Adipocyte (in vitro differentiated cells): ENCODE measurements at places on chromosomes 3 and 15.

DNA sequence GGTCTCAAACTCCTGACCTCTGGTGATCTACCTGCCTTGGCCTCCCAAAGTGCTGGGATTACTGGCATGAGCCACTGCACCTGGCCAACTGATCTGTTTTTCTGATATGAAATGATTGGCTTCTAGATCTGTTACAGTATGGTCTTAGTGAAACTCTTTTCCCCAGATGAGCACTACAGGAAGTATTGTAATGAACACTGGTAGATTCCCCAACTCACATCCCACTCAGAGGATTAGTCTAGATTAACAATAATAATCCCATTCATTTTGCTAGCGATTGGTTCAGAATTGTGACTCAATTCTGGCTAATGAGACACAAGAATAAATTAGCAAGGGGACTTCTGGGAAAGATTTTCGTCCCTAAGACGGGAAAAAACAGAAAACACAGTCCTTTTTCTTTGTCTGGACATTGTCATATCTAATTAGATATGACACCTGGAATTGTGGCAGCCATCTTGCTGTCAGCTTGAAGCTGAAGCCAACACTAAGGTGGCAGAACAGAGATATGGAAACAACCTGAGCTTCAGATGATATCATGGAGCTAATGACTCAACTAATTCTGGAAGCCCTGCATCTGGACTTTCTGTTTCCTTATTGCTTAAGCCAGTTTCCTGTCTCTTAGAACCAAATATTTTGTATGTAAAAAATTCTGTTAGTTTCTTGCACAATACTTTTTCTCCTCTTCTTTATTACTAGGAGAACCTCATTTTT is 17.4 kb upstream of the NPTN start:
- peak; percentile 90 for DNase-seq

DNA sequence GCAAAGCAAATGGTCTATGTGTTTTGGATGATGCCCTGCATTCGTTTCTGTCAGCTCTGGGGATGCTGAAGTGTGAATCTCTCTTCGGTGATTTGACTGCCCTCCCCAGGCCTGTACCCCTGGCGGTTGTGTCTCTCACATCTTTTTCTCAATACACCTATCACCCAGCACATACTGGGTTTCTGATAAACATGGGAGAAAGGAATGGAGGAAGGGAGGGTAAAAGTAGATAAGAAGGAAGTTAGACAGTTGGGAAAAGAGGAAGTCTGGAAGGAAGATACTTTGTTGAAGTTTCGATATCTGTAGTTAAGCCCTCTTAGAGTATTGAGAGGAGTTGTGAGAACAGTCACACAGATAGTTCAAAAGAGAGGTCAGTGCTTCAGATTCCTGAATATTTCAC is 35.8 kb upstream of the LRTM1 start:
- DNase-seq, result no peak

GRCh38 chr3:31370681-31371080 is 162.0 kb upstream of the STT3B start:
- no peak for DNase-seq

DNA sequence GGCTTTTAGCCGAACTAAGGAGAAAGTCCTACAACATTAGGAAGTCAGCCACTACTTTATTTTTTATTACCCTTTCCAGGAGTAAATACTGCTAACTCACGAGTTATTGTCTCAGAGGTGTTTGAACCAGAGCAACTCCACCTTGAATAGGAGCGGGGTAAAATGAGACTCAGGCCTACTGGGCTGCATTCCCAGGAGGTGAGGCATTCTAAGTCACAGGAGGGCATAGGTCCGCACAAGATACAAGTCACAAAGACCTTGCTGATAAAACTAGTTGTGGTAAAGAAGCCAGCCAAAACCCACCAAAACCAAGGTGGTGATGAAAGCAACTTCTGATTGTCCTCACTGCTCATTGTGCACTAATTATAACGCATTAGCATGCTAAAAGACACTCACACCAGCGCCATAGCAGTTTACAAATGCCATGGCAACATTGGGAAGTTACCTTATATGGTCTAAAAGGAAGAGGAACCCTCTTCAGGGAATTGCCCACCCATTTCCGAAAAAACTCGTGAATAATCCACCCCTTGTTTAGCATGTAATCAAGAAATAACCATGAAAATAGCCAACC is 555.9 kb downstream of the IGSF11 start:
- no peak for DNase-seq

DNA sequence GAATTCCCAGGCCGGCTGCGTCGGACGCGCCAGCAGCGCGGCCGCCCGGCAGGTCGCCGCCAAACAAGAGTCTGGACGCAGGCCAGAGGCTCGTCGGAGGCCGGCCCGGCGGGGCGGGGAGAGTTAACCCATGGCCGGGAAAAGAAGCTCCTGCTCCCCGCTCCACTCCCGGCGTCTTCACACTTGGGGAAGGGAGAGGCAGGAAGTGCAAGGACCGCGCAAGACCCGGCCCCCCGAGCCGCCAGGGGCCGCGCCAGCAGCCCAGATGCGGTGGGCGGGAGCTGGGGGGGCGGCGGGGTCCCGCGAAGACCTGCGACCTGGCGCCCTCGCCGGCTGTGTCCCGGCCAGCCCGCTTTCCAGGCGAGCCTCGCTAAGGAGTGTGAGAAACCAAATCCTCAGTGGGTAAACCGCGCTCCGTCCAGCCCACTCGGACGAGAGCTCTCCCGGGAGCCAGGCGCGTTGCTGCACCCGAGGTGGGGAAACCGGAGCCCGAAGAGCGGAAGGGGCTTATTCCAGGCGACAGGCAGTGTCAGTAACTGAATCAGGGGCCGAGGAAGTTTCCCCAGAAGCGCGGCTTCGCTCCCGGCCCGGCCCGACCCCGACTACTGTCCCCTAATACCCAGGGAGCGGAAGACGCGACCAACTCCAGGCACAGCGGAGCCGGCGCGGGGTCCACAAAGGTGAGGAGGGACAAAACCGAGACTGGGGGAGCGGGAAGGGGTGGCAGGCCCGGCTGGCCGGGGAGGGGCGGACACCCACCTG is 721 bp downstream of the ADAMTS7 start:
- DNase-seq, result peak; percentile 73

DNA sequence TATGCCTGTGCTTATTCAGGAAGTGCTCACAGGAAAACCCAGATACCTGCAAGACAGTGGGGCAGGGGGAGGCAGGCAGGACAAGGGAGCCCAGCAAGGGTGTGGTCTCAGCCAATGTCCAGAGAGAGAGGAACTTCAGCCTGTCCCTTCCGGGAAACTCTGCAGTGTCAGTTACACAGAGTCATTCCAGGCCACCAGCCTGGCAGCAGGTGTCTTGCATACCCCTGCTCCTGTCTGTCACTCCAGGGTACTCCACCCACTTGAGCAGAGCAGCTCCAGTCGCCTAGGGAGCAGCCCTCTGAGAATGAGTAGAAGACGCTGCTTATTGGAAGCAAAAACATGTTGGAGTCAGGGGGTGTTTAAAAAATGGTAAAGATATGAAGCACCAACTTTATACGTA is 431.2 kb upstream of the RGMA start:
- DNase-seq, result no peak

- DNase-seq, result peak; percentile 29
Observed at GRCh38 chr15:59662260-59662659, 4.9 kb upstream of the GTF2A2 start.

DNA sequence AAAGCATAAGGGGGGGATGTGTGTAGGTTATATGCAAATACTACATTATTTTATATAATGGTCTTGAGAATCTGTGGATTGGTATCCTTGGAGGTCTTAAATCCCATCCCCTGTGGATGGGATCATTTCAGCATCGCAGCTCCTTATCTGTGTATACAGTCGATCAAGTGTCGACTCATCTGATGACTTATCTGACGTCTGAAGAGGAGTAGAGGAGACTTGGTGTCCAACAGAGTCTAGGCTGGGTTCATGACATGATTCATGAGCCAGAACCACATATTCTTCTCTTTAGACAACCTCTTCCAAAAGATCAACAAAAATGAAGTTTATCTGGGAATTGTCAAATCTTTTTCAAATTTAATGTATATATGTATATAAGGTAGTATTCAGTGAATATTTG is 220.7 kb downstream of the NR2F2 start:
- DNase-seq, result no peak

DNA sequence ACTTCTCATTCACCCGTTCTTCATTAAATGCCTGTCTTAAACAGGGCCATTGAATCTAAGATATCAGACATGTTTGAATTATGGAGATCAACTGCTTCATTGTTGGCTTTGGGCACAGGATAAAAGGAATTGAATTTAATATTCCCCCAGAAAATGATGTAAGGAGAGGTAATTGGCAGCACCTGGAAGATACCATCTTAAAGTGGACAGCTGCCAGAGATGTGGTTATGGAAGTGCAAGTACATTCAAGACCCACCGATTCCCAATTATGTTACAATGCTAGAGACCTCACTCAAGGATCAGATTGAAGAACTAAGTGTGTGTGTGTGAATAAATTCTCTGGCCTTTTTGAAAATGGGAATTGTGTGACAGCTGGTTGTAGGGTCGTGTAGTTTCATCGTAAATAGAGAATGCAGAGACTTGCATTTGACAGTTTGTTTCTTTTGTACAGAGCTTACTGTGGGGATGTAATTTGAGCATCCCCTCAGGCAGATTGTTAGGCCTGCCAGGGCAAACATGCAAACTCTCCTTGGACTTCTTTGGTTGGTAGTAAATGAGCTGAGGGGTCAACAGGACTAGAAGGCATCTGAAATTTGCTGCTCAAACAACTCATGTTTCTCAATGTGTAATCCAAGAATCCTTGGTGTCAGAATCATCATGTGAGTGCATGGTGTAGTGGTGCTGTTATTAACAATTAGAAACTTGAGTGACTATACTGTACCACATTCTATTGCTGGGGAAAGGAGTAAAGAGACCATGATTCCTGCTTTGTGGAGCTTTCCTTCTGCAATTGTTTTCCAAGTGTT is 359.2 kb upstream of the THRB start:
- DNase-seq, result peak; percentile 50

DNA sequence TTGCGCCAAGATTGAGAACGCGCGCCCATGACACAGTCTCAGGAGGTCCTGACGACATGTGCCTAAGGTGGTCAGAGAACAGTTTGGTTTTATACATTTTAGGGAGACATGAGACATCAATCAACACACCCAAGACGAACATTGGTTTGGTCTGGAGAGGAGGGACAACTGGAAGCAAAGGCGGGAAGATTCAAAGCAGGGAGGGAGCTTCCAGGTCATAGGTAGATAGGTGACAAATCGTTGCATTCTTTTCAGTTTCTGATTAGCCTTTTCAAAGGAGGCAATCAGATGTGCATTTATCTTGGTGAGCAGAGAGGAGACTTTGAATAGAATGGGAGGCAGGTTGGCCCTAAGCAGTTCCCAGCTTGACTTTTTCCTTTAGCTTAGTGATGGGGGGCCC is 828.4 kb upstream of the DPPA4 start:
- DNase-seq, result no peak

DNA sequence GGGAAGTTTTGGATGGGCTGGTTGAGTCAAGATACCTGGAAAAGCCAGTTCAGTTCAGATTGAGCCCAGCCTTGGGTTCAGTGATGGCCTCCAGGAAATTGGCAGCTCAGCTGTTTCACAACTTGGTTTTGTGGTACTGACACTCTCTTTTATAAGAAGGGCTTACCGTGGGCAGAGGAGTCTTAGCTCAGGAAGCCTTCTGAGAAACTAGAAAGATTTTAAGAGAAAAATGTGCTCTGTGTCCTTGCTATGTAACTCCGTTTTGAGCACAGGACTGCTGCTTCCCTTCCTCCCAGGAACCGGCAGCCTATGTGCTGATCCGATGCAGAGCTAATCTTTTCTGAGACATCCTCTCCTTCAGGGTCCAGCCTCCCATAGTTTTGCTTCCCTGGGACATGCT is 46.6 kb upstream of the RASGRP1 start:
- no peak for DNase-seq

GRCh38 chr15:37929238-37929637 is 5.2 kb upstream of the TMCO5A start:
- no peak for DNase-seq

- DNase-seq, result no peak
Observed at GRCh38 chr3:159771865-159772611, 216.6 kb upstream of the IL12A start.

GRCh38 chr15:40115670-40116093 is 7.0 kb upstream of the BMF start:
- DNase-seq, result no peak

- DNase-seq, result peak; percentile 41
Observed at GRCh38 chr15:79858469-79858868, 38.3 kb downstream of the MTHFS start.

- no peak for DNase-seq
Observed at GRCh38 chr3:193589616-193590015, 3.4 kb upstream of the OPA1 start.

GRCh38 chr15:77546050-77546501 is 86.6 kb downstream of the LINGO1 start:
- DNase-seq, result peak; percentile 75

DNA sequence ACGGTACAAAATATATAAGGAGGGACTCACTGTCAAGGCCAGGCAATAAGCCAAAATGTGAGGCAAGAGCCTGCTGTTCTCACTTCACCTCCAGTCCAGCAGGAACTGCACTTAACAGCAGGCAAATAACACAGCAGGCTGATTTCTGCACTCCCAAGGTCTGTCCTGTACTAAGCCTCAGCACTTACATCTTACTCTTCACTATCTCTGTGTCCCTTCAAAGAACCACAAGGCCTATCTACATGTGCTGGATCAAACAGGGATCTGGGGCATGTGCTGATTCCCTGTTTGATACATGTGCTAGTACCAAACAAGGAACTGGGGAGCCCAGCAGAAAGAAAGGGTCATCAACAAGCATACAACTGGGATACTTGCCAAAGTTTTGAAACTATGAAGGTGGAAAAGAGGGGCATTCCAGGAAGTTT is 22.2 kb downstream of the UACA start:
- peak; percentile 91 for DNase-seq

DNA sequence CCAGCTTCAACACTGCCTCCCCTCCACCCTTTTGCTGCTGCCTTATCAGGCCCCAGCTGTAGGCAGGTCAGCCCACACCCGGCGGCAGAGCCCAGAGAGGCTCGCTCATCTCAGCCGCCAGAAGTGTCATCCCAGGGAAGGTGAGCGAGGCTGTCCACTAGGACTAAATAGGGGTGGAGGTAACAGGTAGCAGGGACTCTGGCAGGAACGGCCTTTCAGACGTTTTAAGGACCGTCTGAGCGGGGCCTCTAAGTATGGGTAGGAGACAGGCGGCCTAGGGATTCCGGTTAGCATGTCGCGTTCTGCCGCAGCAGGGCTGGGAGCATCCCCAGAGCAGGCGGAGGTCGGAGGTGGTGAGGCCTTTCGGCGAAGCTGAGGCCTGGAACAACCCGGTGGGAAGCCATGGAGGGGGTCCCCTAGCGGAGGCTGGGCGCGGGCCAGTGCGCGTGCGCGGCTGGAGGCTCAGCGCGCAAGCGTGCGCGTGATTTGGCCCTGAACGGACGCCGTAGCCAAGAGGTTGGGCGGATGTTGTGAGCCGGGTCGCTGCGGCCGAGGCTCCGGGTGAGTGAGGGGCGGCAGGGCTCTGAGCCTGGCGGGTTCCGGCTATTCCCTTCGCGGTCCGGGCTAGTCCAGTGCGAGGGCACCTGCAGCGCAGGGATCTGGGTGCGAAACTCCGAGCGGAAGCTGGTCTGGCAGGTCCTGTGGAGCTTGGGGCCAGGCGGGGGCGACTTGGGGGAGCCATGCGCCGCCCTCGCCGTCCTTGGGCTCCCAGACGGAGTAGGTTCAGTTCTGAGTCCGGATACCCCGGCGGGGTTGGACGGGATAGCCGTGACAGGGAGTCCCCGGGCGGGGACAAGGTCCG is at the start of the genes MST1 and RNF123:
MST1 (minus strand) TSS at position 429 of the 862 bp plus-strand sequence. CDS start 783 bp downstream, outside the sequence.
RNF123 (plus strand) TSS at position 512 of the 862 bp plus-strand sequence. CDS start 1,609 bp downstream, outside the sequence.
- peak; percentile 95 for DNase-seq

GRCh38 chr3:70608434-70608833 is 296.0 kb upstream of the MDFIC2 start:
- DNase-seq, result no peak
